ENCODE measurements at places on chromosomes 3 and 15.

DNA sequence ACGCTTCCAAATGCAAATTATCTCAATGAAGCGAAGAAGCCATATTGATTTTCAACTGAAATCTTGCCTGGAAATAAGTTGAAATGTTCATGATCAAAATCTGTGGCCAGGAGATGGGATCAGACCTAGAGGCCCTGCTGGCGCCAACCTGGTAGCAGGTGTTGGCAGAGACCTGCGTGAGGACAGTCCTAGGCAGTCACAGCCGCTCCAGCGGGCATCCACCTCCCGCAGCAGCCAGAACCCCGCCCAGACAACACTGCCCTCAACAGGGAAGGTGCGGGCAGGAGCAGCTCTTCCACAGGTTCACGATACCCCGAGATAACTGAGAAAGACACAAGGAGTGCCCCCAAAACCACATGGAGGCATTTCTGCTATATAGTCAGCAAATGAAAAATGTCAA, 145.3 kb downstream of the XXYLT1 start:
- no peak for DNase-seq

- DNase-seq: no peak
Measured at GRCh38 chr3:100759159-100759558, 49.9 kb downstream of the TFG start.

DNA sequence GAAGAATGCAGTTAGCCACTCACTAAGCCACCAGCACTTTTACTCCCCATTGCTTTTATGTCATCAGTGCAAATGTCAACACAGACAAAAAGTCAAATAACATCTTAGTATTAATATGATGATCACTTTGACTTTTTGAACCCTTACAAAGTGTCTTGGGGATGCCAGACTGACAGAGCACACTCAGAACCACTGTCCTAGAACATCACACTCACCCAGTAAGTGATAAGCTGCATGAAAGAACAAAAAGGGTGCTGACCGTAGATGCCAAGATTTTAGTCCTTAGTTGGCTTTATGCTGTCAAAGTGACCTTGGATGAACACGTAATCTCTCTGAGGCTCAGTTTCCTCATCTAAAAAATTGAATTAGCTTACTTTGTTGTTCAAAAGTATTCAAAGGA, 279.5 kb upstream of the TRIM42 start:
- DNase-seq: no peak

DNA sequence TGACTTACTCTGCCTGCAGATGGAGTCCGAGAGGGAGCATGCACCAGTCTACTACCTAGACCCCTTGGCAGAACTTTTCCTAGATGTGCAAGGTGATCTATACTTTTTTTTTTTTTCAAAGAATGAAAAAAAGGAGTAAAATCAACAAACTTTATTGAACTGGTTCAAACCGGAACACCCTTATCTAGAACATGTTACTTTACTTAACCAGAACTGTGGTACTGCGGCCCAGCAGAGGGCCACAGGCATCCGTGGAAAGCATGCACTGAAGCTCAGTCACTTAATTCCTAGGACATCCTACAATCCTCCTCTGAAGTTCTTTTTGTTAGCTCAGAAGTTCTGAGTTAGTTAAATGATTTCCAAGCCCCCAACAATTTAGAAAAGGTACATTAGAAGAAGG, 21.6 kb downstream of the CHAC1 start:
- no peak for DNase-seq

DNA sequence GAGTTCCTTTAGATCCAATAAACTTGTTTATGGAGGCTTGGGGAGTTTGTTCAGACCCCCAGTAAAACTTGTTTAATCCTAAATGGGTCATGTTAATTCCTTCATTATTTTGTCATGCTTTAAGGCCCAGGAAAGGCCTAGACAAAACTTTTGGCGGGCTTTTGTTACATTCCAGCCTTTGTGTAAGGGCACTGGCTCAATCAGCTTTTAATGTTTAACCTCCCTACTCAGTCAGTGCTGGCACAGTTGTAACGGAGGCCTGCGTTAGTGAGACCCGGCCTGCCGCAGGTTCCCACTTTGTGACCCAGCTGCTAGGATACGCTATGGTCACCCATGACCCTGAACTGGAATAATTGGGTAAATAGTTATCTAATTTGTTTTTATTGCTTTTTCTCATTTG, 59.2 kb downstream of the OXSM start:
- DNase-seq: no peak

GRCh38 chr3:42052484-42053351, 38.4 kb upstream of the TRAK1 start:
- DNase-seq: no peak

- DNase-seq: no peak
Measured at GRCh38 chr3:172536993-172537419, 13.8 kb upstream of the TNFSF10 start.

DNA sequence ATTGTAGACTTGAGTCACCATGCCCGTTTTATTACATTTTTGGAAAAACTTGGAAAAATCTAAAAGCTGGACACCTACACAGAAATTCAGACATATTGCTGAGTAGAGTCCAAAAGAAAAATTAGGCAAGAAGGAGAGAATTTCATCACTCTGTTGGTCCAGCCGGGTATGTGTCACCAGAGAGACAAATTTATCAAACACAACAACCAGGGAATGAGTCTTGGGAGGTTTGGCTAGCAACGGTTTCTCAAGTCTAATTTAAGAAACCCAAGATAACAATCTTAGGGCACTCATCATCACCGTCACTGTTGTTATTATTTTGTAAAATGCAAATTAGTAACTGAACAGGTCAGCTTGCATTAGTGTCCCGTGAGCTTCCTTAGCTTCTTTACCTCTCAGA, 197.5 kb upstream of the C2CD4B start:
- no peak for DNase-seq

DNA sequence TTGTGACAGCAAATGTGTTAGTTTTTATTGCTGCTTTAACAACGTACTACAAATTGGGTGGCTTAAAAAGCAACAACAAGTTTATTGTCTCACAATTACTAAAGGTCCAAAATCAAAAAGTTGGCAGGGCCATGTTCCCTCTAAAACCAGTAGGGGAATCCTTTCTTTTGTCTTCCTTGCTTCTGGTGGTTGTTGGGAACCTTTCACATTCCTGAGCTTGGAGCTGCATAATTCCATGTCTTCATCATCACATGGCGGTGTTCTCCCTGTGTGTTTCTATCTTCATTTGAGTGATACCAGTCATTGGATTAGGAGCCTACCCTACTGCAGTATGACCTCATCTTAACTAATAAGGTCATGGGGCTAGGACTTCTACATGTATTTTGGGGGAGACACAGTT, 7.4 kb downstream of the SPRED1 start:
- no peak for DNase-seq

- DNase-seq: no peak
Measured at GRCh38 chr3:98945101-98945524, 43.6 kb upstream of the DCBLD2 start.

DNA sequence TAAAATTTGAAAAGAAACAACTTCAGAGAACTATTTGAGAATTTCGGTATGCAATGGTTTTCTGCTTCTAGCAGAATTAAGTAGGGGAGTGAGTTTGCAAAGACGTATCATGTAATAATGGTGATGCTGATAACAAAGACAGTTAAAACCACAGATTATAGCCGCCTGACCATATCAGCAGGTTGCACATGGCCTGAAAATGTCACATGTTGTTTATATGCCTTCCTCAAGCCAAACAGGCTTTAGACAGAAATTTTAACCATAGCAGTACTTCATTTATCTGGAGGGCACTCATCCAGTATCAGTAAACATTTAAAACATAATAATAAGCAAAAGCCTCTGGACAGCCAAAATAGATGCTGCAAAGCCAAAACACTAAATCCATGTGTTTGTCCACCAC, 131.7 kb downstream of the RYR3 start:
- DNase-seq: no peak

GRCh38 chr15:38761681-38762080, 197.1 kb upstream of the RASGRP1 start:
- DNase-seq: no peak

DNA sequence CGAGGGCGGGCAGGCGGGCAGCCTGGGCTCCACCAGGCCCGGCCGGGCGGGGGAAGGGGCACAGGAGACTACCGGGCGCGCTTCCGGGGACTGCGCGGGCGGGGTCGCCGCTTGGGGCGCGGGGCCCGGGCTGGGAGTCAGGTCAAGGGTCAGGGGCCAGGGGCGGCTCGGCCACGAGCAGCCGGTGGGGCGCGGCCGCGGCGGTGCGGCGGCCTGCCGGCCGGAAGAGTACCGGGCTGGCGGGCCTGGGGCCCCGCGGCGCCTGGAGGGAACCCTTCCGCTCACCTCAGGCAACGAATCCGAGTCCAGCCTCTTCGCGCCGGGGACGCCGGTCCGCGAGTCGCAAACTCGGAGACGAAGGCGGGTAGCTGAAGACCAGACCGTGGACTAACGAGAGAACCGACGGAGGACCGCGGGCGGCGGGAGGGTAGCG, 225 bp downstream of the RHOA start:
- peak; percentile 61 for DNase-seq

GRCh38 chr15:25058080-25058785, 103.4 kb downstream of the SNRPN start:
- DNase-seq: no peak

GRCh38 chr3:136658946-136659682, 93.1 kb downstream of the STAG1 start:
- no peak for DNase-seq

- DNase-seq: peak; percentile 84
Measured at GRCh38 chr15:70488002-70488605, 275.3 kb downstream of the UACA start.

DNA sequence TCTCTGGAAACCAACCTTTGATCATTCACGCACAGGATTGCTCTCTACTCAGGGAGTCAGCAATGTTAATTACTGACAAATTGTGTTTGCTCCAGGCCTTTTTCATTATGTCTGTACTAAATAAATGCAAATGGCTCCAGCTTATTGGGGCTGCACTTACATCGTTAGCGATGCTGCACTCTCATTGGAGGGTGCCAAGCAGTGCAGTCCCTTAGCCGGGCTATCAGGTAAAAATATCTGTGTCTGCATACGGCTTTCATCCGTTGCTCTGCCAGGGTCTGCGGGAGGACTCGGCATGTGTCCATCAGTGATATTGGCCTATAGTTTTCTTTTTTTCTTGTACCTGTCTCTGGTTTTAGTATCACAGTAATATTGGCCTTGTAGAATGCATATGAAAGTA, 471.5 kb upstream of the CADM2 start:
- no peak for DNase-seq

GRCh38 chr3:43675593-43675992, 15.1 kb upstream of the ABHD5 start:
- no peak for DNase-seq

- peak; percentile 60 for DNase-seq
Measured at GRCh38 chr15:40493089-40493840, 22.5 kb downstream of the CHST14 start.

Measured in activated CD4-positive, alpha-beta T cell treated with anti-CD3 and anti-CD28 coated beads, Interleukin-2, amount 50 U/mL, for 48 hours (primary cell).